ENCODE measurements at places on chromosomes 2 and 18. TPM values are rescaled to one million over a fixed set of nuclear protein-coding genes. Genes with fewer than 3 reads are reported as not detected.

- no peak for DNase-seq
Measured at GRCh38 chr2:126749537-126749936, 93.6 kb downstream of the GYPC start.

The DES gene
- 279 TPM for total RNA-seq

GRCh38 chr18:49177812-49178211, 227.0 kb upstream of the SMAD7 start:
- no peak for DNase-seq

The CFAP221 gene
- 0.38 TPM for total RNA-seq

The GREB1L gene
- total RNA-seq = not detected

- DNase-seq = no peak
Measured at GRCh38 chr2:11213090-11213638, 57.9 kb downstream of the SLC66A3 start.

DNA sequence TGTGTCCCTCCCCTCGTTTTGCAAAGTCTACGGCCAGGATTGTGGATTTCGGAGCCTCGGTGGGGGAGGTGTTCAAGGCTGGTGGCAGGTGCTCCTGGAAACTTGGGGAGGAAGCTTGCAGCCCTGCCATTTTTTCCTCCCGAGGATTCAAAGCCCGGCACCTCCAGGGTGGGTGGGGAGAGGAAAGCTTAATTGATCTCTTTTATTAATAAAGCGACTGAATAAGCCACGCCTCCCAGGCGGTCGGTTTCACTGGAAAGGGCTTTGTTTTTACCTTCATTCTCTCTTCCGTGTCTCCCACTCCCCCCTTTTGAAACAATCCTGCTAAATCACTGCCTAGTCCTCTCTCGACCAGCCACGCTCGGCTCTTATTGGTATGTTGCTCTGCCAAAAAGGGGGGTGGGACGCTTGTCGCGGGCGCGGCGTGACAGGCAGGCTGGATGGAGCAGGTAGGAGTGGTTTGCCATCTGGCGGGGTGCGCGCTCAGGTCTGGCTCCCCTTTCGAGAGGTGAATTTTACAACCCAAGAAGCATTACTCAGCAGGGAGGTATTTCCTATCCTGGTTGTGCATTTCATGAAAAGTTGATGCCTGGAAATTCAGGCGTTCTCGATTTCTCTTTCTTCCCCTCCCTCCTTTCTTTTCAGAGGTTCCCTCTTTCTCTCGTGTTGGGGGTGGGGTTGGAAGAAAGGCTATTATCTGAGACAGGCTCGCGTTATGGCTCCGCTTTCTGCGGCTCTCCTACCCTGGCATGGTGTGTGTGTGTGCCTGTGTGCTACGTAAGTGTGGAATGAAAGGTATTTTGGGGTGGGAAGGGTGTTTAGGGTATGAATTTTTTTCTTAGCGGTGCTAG, 1.4 kb downstream of the NEDD4L start:
- DNase-seq = no peak

The HES6 gene
- total RNA-seq = 4.1 TPM

DNA sequence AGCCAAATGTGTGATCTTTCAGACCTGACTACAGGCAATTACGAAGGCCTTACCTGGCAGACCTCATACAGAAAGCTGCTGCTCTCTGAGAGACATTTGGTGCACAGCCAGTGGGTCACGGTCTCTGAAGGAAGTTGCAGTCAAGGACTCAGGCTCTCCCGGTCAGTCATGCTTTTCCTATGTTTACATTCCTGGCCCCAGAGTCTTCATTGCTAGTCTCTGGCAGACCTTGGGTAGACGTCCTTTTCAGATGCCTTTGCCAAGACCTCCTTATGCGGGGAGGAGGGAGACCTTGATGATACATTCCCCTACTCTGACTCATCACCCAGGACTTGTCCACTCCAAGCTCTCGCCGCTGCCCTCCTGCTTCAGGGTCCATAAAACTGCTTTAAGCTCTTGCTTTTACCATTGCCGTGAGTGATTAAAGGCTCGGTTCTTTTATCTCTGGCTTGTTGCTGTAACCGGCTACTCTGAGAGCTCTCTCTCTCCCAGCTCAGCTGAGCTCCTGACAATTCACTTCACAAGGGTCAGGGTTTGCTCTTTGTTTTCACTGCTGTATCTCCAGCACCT, 62.0 kb upstream of the SLC35F5 start:
- DNase-seq = no peak

GRCh38 chr2:12176623-12177454, 430.4 kb downstream of the LPIN1 start:
- no peak for DNase-seq

The ANKRD30BL gene
- not detected for total RNA-seq

The GAD1 gene
- total RNA-seq = 0.19 TPM

DNA sequence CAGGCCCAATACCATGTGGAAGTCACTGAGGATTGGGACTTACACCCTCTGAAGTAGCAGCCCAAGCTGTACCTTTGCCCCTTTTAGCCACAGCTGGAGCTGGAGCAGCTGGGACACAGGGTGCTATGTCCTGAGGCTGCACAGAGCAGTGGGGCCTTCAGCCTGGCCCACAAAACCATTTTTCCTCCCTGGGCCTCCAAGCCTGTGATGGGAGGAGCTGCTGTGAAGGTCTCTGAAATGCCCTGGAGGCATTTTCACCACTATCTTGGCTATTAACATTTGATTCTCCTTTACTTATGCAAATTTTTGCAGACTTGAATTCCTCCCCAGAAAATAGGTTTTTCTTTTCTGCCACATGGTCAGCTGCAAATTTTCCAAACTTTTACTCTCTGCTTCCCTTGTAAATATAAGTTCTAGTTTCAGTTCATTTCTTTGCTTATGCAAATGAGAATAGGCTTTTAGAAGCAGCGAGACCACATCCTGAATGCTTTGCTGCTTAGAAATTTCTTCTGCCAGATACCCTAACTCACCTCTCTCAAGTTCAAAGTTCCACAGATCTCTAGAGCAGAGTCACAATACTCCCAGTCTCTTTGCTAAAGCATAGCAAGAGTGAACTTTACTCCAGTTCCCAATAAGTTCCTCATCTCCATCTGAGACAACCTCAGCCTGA, 213.8 kb upstream of the MGAT5 start:
- no peak for DNase-seq
